ENCODE measurements at places on chromosomes 12 and 14.

DNA sequence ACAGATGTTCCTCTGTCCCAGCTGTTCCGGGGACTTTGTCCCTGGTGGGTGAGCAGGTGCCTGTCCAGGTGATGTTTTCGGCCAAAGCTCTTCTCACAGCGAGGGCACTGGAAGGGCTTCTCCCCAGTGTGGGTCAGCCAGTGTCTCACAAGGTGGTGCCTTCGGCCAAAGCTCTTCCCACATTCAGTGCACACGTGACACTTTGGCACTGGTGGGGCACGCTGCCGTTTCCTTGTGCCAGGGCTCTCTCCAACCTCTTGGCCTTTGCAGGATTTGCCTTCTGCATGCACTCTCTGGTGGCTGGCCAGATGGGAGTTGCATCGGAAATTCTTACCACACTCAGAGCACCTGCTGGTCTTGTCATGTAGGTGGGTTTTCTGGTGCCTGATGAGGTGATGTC lies 7.7 kb downstream of the ZNF641 start:
- no peak for DNase-seq

DNA sequence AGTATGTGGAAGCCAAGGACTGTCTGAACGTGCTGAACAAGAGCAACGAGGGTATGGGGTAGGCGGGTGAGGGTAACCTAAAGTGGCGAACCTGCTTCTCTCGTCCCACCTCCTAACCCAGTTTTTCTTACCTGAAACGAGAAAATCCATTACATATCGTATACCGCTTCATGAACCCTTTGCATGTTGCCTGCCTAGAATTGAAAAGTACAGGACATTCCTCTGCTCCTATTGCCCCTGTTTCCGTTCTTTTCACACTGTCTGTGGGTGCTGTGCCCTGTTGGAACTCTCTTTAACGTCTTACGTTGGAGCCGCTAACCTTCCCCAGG lies 513 bp downstream of the PFDN5 start:
- no peak for DNase-seq

- DNase-seq = no peak
Observed at GRCh38 chr12:132210223-132211055, 66.2 kb downstream of the NOC4L start.

DNA sequence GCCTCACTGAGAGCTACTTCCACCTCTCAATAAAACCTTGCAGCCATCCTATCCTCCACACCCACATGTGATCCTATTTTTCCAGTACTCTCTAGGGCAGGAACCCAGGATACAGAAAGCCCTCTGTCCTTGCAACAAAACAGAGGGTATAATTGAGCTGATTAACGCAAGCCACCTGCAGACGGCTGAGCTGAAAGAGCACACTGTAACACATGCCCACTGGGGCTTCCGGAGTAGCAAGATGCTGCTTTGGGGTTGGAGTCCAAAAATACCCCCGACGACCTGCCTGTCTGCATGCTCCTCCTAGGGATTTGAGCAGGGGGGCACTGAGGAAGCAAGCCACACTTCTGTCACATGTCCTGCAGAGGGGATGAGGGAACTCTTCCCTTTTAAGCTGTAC lies 401.1 kb upstream of the FOXG1 start:
- no peak for DNase-seq

GRCh38 chr12:112283546-112283945 lies 98.7 kb downstream of the HECTD4 start:
- DNase-seq = no peak

DNA sequence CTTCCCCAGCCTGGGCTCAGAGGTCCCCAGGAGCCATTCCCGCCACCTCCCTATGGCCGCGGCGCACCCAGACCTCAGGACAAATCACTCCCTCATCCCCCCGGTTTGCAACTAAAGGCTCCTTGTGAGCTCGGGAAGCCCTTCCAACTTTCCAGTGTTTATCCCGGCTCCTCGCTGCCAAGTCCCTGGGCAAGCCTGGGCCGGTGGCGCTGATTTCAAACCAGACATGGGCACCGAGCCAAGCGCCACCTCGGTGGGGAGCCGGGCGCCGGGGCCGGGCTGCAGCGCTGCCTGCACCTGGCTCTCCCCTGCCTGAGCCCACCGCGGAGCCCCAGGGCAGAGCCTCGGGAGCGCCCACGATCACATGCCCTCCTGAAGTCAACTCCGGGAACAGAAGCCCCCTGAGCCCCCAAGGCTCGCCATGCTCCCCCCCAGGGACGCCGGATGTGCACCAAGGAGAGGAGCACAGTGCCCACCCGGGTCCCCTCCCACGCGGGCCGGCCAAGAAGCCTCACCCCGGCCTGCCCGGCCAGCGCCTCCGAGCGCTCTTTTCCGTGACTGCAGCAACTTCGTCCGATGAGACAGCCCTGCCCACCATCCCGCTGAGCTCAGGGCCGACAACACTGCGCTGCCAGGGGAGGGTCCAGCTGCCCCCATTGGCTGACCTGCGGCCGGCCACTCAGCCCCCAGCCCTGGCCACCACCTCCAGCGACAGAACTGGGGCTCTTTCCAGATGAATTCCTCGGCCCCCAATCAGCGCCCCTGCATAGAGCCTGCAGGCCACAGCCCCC lies 50.0 kb downstream of the NCOR2 start:
- DNase-seq = no peak

- DNase-seq = no peak
Observed at GRCh38 chr12:24625103-24625502, 323.8 kb downstream of the BCAT1 start.

DNA sequence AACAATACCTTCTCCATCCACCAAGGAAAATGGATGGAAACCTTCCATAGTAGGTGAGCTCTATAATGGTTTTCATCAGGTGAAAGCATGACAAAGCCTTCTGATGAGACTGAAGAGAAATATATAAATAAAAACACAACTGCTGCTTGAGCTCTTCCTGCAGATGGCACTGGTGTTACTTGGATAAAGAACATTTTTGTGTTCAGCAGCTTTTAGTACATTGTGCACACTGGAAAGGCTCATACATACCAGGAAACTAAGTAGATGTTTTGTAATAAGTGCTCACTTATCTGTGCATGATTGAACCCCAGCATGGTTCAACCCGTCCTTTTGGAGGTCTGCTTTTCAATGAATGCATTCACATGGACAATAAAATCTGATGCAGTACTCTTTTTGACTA lies 357.3 kb upstream of the MIS18BP1 start:
- DNase-seq = no peak

Measured in omental fat pad (tissue), 4 donors.